Sciatic nerve (tissue), 2 donors: ENCODE measurements at places on chromosomes 12 and 14. TPM values are rescaled to one million over a fixed set of nuclear protein-coding genes. Genes with fewer than 3 reads are reported as not detected.

GRCh38 chr12:74292351-74293194, 245.1 kb upstream of the ATXN7L3B start:
- DNase-seq = no peak

GRCh38 chr12:124190312-124191023, 104.4 kb upstream of the RFLNA start:
- DNase-seq = no peak

Gene GALNT16
- total RNA-seq = 8.1 TPM

- DNase-seq = no peak
Measured at GRCh38 chr12:56437430-56438176, 11.6 kb downstream of the TIMELESS start.

Gene CISTR
- total RNA-seq = not detected

DNA sequence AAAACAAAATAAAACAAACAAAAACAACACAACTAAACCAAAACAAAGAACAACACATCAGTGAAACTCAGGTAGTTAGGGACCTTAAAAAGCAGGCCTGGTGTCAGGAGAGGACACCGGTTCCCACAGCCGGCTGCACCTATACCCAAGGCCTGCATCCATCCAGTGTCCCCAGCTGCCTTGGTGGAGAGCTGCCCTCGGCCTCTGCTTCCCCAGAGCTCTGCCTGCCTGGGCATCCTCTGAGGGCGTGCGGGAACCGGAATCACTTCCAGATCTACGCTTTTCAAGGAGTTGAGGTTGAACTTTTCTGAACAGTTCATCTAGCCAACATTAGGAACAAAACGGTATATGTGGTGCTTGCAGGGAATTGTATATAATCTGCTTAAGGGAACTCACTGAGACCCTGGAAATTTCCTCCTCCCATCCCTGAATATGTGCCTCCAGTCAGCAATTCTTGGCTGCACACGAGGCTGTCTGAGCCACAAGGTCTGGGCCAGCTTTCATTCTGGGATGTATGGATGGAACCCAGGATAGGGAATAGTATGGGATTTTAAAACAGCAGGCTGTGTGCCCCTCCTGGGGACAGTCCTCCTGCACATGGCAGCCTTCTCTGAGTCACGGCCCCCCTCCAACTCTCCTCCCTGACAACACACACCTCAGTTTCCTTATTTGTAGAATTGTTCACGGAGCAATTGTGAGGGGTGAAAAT, 319.0 kb upstream of the RTL1 start:
- peak; percentile 18 for DNase-seq

GRCh38 chr14:73661872-73662271, 17.1 kb downstream of the DNAL1 start:
- no peak for DNase-seq

DNA sequence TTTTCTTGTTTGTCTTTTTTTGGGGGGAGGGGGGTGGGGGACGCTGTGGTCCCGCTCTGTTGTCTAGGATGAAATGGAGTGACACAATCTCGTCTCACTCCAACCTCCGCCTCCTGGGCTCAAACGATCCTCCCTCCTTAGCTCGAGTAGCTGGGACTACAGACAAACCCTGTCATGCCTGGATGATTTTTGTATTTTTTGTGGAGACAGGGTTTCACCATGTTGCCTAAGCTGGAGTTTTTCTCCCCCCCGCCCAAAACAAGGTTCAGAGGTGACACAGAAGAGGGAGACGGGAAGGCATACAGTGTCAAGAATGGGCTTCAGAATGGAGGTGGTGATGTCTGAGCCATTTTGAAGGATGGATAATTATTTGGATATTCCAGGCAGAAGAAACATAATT, 116.9 kb upstream of the ATF1 start:
- DNase-seq = no peak

- no peak for DNase-seq
Measured at GRCh38 chr12:14540801-14541462, 26.8 kb downstream of the PLBD1 start.

Gene MMP17
- 12.6 TPM for total RNA-seq

Gene PLEKHG7
- 5.3 TPM for total RNA-seq

GRCh38 chr12:101302741-101303140, 22.8 kb downstream of the UTP20 start:
- no peak for DNase-seq

GRCh38 chr14:66117600-66117999, 368.6 kb upstream of the CCDC196 start:
- DNase-seq = no peak
